ENCODE measurements at places on chromosomes 6 and 20. TPM values are rescaled to one million over a fixed set of nuclear protein-coding genes. Genes with fewer than 3 reads are reported as not detected.

The SPATS1 gene
- total RNA-seq = not detected

The SCGN gene
- 1.4 TPM for total RNA-seq

DNA sequence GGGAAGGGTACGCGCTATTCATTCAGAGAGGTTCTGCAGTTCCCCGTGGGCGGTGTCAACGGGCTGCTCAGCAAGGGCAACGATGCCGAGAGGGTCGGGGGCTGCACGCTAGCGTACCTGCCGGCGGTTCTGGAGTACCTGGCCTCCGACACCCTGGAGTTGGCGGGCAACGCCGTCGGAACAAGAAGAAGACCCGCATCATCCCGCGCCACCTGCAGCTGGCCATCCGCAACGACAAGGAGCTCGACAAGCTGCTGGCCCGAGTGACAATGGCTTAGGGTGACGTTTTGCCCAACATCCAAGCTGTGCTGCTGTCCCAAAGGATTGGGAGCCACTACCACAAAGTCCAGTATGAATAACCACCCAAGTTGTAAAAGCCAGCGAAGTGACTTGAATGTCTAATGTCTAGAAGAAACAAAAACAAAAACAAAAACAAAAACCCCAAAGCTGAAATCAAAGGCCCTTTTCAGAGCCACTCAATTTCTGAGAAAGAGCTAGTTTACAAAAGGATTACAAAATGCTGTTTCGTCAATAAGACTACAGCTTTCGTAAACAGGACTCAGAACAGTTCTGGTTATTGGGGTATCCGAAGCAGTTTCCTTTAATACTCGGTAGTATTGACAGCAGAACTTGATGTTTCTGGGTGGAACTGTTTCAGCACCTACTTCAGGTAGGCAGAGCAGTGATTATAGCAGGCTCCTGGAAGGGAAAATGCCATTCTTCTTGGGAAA, 21.9 kb upstream of the SLC17A4 start:
- no peak for DNase-seq

- no peak for DNase-seq
Observed at GRCh38 chr6:87617405-87617804, 27.5 kb downstream of the ORC3 start.

GRCh38 chr6:124903797-124904196, 58.4 kb upstream of the RNF217 start:
- DNase-seq = no peak

DNA sequence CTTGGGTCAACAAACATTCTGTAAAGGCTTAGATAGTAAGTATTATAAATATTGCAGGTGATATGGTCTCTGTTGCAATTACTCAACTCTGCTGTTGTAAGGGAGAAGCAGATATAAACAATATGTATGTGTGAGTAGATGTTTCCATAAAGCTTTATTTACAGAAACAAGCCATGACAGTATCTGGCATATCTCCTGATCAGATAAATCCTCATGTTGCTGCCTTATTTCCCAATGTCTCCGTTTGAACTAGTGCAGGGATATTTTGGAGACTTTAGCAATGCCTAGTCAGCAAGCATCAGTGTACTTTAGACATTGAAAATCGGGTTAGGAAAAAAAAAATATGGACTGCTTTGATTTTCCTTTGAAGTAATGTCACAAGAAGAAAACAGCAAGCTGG, 96.1 kb downstream of the LAMA2 start:
- DNase-seq = no peak

DNA sequence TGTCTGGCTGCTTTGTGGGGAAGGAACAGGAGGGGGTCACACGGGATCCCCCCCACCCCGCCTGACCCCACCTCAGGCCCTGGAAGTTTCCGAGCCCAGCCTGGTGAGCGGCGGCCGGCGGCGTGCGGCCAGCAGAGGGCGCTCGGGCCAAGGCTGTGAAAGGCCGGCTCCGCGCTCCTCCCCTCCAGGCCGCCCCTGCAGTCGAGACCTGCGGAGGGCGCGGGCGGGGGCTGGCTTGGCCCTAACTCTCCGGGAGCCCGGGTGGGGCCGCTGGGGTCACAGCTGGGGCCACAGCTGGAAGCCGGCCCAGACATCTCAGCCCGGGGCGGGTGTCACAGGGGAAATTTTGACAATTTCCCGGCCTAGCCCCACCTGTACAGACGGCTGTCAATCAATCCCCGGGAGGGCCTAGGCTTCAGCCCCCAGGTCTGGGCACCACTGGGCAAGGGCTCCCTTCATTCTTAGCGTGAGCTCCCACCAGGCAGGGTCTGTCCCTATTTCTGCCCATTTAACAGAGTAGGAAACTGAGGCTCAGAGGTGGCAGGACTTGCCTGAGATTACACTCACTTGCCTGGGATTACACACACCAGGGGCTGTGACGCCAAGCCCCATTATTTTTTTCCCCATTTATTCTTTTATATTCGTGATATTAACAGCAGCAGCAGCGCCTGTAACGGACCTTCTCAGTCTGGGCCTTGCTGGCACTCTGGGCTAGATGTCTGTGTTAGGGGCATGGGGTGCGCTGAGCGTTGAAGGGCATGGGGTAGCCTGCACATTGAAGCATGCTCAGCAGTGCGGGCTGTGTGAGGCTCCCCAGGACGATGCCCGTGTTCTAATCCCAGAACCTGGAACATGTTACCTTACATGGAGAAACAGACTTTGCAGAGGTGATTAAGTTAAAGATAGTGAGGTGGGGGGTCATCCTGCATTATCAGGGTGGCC, 23.0 kb downstream of the ZBP1 start:
- DNase-seq = peak; percentile 77

DNA sequence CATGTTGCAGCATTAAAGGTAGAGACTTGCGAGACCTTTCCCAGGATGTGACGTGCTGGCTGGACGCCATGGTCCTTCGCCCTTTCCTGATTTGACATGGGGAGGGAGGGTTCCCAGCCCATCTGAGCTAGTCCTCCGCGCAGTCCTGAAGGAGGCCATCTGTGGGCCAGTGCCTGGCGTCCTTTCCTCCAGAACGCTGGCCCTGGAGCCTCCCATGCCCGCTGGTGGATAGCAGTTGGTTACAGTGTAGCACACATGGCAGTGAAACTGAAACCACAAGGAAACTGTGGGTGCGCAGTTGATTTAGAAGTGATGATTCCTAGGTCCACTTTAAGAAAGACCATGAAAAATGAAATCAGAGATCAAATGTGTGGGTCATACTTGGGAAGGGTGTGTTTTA, 193.7 kb downstream of the CDH4 start:
- DNase-seq = no peak

Measured in left cardiac atrium (tissue), 4 donors.